ENCODE measurements at places on chromosomes 4 and X. TPM values are rescaled to one million over a fixed set of nuclear protein-coding genes. Genes with fewer than 3 reads are reported as not detected.

DNA sequence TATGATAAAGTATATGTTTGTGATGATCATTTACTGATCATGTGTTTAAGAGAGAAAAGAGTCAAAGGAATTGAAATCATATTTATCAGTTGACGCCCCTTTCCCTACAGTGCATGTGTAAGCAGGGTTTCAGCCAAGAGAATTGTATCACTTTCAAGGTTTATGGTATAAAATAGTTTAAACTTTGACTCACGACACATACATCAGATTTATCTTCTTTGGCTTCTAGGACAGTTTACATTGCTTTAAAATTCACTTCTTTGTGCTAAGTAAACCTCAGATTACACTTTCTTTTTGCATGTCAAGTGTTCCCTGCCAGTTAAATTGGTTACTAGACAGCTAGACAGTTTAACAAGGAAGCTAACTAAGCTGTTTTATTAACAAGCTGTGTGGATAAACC, 86.3 kb upstream of the MYOZ2 start:
- no peak for DNase-seq
- H3K4me1 ChIP-seq: peaks cover 25% of the 10 kb centered on the region
- no peaks in the 10 kb centered on the region for H3K36me3 ChIP-seq
- no peak overlapping the region for H3K4me3 ChIP-seq

The CNGA2 gene
- total RNA-seq: not detected

GRCh38 chrX:25105221-25105620, 89.5 kb upstream of the ARX start:
- H3K4me3 ChIP-seq: no peak overlapping the region
- no peaks in the 10 kb centered on the region for H3K4me1 ChIP-seq
- no peak for DNase-seq

DNA sequence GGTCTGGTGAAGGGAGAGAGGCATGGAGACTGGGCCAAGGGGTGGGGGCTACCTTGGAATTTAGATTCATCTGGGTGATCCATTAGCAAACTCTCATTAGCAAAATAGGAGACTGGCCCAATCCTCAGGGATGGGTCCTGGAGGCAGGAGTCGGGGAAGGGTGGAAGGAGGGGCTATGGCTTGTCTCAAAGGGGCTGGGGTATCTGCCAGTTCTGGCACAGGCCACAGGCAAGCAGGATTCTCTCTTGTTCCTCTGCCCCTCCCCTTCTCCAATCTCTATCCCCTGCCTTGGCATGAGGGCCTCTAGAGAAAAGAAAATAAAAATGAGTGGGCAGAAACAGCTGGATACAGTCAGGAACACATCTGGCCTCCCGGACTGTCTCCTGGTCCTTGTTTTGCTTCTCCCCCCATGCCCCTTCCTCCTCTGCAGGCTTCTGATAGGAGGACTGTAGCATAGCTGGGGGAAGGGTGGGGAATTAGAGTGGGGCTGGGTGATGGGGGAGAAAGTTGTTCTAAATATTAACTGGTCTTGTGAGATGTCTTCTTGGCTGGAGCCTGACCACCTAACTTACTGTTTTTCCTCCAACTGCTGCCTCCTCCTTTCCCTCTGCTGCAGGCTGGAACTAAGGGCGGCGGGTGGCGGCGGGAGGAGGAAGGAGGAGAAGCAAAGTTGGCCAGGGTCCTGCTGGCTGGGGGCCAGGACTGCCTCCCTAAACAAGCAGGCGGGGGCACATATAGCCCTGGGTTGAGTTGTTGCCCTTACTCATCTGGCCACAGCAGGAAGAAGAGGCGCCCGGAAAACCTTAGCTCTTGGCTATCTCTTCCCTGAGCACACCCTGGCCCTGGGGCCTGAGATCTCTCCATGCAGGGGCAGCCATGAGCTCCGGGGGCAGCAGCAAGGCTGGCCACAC, 53.3 kb upstream of the LAS1L start:
- H3K4me1 ChIP-seq: peaks cover 16% of the 10 kb centered on the region
- no peaks in the 10 kb centered on the region for H3K27me3 ChIP-seq
- no peaks in the 10 kb centered on the region for H3K36me3 ChIP-seq
- no peak overlapping the region for H3K27ac ChIP-seq

The TRIM75 gene
- not detected for total RNA-seq

- peaks cover 19% of the 10 kb centered on the region for H3K4me1 ChIP-seq
- H3K36me3 ChIP-seq: peaks cover 14% of the 10 kb centered on the region
- no peaks in the 10 kb centered on the region for H3K27me3 ChIP-seq
Observed at GRCh38 chrX:71251466-71251973, 2.4 kb downstream of the ZMYM3 start.

DNA sequence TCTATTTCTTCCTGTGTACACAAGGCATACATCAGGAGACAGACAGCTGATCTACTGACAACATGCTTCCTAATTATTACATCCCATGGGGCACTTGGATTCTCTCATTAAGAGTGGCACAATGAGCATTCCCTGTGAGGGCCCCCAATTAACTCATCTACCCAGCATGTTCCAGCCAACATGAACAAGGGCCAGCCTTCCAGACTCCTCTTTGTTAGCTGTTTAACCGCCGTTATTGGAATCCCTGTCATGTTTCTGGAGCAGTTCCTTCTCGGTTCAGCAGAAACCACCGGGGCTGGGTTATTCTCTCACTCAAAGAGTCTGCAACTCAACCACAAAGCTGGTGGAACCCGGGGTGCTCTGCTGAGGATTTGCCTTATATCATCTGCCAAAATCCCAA, 9.9 kb upstream of the GPM6B start:
- no peak for DNase-seq
- H3K27me3 ChIP-seq: no peaks in the 10 kb centered on the region
- H3K4me1 ChIP-seq: no peaks in the 10 kb centered on the region
- H3K4me3 ChIP-seq: no peak overlapping the region
- H3K36me3 ChIP-seq: no peaks in the 10 kb centered on the region

The ADGRG2 gene
- total RNA-seq: 0.15 TPM

DNA sequence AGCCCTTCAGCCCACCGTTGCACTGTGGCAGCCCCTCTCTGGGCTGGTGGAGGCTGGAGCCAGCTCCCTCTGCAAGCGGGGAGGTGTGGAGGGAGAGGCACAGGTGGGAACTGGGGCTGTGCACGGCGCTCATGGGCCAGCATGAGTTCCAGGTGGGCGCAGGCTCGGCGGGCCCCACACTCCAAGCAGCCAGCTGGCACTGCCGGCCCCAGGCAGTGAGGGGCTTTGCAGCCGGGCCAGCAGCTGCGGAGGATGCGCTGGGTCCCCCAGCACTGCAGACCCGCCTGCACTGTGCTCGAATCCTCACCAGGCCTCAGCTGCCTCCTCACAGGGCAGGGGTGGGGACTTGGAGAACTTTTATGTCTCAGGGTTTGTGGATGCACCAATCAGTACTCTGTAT, 1354.8 kb upstream of the IGFBP7 start:
- no peak overlapping the region for H3K27ac ChIP-seq
- H3K4me1 ChIP-seq: no peaks in the 10 kb centered on the region
- DNase-seq: no peak
- no peaks in the 10 kb centered on the region for H3K36me3 ChIP-seq
- no peak overlapping the region for H3K4me3 ChIP-seq
- no peaks in the 10 kb centered on the region for H3K27me3 ChIP-seq

DNA sequence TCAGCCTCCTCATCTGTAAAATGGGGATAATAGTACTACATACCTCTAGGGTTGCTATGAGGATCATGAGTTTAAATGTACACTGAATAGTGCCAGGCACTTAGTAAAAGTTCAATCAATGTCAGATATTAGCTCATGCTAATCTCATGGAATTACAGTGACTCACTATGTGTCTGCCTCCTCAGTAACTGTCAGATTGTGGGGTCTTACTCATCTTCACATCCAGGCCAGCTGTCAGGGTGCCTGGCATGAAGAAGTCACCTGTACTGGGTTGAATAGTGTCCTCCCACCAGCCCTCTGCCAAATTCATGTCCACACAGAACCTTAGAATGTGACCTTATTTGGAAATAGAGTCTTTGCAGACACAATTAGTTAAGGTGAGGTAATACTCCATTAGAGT, 54.3 kb upstream of the STIM2 start:
- no peak for DNase-seq
- peaks cover 2% of the 10 kb centered on the region for H3K4me1 ChIP-seq
- no peak overlapping the region for H3K4me3 ChIP-seq
- no peaks in the 10 kb centered on the region for H3K27me3 ChIP-seq
- H3K27ac ChIP-seq: no peak overlapping the region

DNA sequence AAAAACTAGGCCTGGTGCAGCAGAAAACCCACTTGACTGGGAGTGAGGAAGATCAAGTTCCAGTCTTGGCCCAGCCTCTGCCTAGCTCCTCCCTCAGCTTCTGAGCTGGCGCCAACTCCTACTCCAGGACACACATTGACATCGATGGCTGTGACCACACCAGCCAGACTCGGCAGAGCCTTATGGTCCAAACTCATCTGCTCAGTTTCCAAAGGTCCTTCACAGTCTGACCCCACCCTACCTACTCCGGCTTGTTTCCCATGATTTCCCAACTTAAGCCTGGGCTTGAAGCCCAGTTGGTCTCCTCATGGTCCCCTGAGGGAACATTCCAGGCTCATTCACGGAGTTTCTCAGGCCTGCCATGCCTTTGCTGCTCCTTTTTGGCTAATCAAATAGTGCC, 10.1 kb downstream of the ELF4 start:
- no peak for DNase-seq
- no peaks in the 10 kb centered on the region for H3K36me3 ChIP-seq
- H3K27ac ChIP-seq: peak overlapping the region; percentile 74
- H3K27me3 ChIP-seq: no peaks in the 10 kb centered on the region
- H3K4me1 ChIP-seq: peaks cover 33% of the 10 kb centered on the region

DNA sequence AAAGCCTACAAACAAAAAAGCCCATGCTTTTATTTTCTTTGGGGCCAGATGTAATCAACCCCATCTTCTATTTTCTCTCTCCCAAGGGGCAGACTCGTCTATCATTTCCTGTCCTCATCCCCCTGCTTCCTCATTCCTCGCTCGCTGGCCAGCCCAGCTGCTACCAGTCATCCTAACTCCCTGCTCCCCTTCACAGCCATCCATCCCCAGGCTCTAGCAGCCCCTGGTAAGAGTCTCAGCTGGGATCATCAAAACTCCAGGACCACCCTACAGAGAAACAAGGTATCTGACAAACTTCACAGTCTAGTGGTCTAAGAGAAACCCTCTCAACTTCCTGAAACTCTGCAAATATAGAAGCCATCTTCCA, 23.6 kb downstream of the SH3KBP1 start:
- no peak for DNase-seq
- no peaks in the 10 kb centered on the region for H3K27me3 ChIP-seq
- no peaks in the 10 kb centered on the region for H3K36me3 ChIP-seq
- H3K4me1 ChIP-seq: peaks cover 53% of the 10 kb centered on the region
- H3K4me3 ChIP-seq: no peak overlapping the region

- H3K36me3 ChIP-seq: no peaks in the 10 kb centered on the region
- H3K4me3 ChIP-seq: no peak overlapping the region
- no peak overlapping the region for H3K27ac ChIP-seq
- H3K27me3 ChIP-seq: no peaks in the 10 kb centered on the region
- no peak for DNase-seq
Observed at GRCh38 chr4:148653681-148654080, 211.5 kb upstream of the NR3C2 start.
